Activated naive CD8-positive, alpha-beta T cell treated with anti-CD3 and anti-CD28 coated beads for 36 hours (primary cell): ENCODE measurements at places on chromosomes 3 and 15. TPM values are rescaled to one million over a fixed set of nuclear protein-coding genes. Genes with fewer than 3 reads are reported as not detected.

Gene SNTN
- total RNA-seq = not detected

Gene FAM227B
- total RNA-seq = 2.9 TPM

Gene DLEC1
- 0.52 TPM for total RNA-seq

GRCh38 chr3:150300388-150300787 lies 107.7 kb upstream of the TSC22D2 start:
- no peak overlapping the region for H3K4me3 ChIP-seq
- no peaks in the 10 kb centered on the region for H3K36me3 ChIP-seq
- DNase-seq = no peak
- H3K4me1 ChIP-seq = no peaks in the 10 kb centered on the region
- no peak overlapping the region for H3K27ac ChIP-seq

DNA sequence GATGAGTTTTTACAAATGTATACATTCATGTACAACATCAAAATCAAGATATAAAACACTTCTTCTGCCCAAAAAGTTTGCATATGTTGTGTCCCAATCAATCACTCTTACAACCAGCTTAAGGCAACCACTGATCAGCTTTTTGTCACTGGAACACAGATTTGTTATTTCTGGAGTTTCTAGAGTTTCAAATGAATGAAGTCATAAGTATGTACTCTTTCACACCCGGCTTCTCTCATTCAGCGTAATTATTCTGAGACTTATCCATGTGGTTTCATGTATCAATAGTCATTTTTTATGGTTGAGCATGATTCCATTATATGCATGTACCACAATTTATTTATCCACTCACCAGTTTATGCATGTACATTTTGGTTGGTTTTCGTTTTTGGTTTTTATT lies 53.0 kb upstream of the CORO2B start:
- no peak for DNase-seq
- no peak overlapping the region for H3K4me3 ChIP-seq
- no peak overlapping the region for H3K27ac ChIP-seq
- peaks cover 42% of the 10 kb centered on the region for H3K27me3 ChIP-seq
- peaks cover 1% of the 10 kb centered on the region for H3K36me3 ChIP-seq
- peaks cover 25% of the 10 kb centered on the region for H3K4me1 ChIP-seq
